ENCODE measurements at places on chromosomes 3 and 15. TPM values are rescaled to one million over a fixed set of nuclear protein-coding genes. Genes with fewer than 3 reads are reported as not detected.

Gene GRM7
- not detected for total RNA-seq

Gene AEN
- total RNA-seq, result 84.6 TPM

Gene GABRA5
- 114 TPM for total RNA-seq

Gene GRK7
- total RNA-seq, result not detected

Gene NPAP1
- not detected for total RNA-seq

Gene PLA1A
- total RNA-seq, result 0.56 TPM
